ENCODE measurements at places on chromosomes 5 and 9.
A peak's percentile ranks its signal among the peaks of the same experiment; 100 is the strongest.

- no peak for DNase-seq
Observed at GRCh38 chr9:108550106-108550505, 305.7 kb downstream of the ACTL7B start.

DNA sequence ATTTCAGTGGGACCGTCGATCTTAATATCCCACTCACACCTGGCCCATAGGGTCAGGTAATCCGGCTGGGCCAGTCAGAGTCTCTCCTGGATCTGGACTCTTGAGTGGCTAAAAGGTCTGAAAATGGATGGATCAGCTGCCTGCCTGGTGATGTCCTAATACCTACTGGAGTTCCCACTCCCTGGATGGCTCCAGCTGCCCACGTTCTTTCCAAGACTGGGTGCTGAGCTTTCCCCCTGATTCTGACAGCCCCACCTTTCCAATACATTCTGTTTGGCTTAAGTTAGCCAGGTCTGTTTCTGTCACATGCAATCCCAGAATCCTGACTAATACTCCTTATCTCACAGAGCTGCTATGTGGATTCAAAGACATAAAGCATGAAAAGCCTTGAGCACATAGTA is 10.2 kb downstream of the SH3PXD2B start:
- no peak for DNase-seq

DNA sequence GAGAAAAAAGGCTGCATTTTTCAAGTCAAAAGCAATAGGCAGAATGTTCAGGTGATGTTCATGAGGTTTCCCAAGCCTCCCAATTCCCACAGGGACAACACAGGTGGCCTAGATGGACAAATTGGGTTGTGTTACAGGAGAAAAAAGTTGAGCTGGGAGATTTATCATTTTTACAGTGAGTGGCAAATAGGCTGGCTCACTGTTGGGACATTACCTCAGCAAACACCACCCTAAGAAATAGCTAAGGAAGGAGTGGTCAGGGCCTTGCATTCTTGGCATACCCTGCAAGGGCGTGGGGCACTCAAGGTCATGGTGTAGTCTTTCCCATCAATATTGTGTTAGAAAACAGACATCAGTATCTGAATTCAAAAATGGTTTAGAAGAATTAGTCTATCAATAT is 23.3 kb upstream of the CPLANE1 start:
- no peak for DNase-seq

- peak; percentile 37 for DNase-seq
Observed at GRCh38 chr5:98796197-98796972, 22.9 kb downstream of the RGMB start.

- no peak for DNase-seq
Observed at GRCh38 chr5:6545770-6546690, 86.8 kb downstream of the NSUN2 start.

DNA sequence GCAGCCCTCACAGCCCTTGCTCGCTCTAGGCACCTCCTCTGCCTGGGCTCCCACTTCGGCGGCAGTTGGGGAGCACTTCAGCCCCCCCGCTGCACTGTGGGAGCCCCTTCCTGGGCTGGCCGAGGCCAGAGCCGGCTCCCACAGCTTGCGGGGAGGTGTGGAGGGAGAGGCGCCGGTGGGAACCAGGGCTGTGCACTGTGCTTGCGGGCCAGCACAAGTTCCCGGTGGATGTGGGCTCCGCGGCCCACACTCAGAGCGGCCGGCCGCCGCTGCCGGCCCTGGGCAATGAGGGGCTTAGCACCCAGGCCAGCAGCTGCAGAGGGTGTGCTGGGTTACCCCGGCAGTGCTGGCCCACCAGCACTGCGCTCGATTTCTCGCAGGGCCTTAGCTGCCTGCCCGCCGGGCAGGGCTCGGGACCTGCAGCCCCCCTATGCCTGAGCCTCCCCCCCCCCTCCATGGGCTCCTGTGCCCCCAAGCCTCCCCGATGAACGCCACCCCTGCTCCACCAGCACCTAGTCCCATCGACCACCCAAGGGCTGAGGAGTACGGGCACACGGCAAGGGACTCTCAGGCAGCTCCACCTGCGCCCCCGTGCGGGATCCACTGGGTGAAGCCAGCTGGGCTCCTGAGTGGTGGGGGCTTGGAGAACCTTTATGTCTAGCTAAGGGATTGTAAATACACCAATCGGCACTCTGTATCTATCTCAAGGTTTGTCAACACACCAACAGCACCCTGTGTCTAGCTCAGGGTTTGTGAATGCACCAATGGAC is 224.8 kb downstream of the ZNF608 start:
- no peak for DNase-seq

DNA sequence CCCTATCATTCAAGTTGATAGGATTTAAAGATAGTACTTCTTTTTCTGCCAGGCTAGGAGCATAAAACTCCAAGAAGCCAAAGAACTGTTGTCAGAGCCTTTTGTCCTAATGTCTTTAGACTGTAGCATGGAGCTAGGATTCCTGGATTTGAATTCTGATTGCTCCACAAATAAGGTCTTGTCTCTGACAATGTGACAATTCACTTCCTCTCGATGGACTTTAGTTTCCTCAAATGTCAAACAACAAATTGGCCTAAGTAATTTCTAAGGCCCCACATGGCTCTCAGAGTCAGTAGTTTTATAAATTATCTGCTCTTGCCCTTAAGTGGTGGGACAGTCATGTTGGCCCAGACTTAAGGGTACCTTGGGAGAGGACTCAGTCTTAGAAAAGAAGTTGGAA is 36.7 kb downstream of the RFK start:
- no peak for DNase-seq

DNA sequence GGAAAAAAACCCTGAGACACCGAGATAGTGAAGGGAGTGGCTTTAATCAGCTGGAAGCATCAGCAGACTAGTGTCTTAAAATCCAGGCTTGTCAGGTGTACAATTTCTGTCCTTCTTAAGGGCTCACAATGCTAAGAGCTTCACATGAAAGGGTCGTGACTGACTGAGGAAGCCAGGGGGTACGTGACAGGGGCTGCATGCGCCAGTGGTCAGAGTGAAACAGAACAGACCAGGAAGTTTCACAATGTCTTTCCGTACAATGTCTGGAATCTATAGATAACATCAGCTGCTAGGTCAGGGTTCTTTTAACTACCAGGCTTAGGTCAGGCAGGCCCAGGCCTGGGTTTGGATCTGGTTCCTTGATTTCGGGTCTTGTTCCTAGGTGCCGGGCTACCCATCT is 253.0 kb downstream of the CDH10 start:
- no peak for DNase-seq

DNA sequence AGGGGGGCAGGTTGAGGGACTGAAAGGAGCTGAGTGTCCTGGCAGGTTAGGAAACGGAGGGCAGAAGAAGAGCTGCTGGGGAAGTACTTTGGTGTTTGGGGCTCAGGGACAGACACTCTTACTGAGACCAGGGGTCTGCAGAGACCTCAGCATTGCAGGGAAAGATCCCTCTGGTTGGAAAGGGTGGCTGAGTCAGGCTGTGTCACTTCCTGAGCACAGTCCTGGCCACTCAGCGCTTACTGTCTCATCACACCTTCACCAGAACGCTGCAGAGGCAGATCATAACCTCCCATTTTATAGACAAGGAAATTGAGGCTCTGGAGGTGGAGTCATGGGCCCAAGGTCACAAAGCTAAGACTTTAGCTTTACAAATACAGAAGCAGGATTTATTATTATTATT is 54.3 kb downstream of the LMX1B start:
- no peak for DNase-seq
